ENCODE measurements at places on chromosomes 6 and 20. TPM values are rescaled to one million over a fixed set of nuclear protein-coding genes. Genes with fewer than 3 reads are reported as not detected.

DNA sequence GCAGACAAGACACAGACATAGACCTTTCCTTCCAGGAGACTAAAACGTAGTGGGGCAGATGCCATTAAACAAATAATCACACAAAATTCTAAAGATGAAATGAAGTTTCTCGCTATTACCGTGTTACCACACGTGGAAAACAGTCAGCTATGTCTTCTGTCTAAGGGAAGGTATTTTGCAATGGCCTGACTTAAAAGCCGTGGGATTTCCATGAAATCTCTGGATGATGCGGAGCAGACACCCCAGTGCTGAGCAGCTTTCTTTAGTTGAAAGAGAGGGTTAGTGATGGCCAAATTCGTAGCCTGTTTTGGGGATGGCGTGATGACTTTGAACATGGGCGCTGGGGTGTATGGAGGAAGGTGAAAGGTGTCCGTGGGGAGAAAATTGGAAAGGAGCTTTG lies 281.8 kb downstream of the NRN1 start:
- no peak for DNase-seq

DNA sequence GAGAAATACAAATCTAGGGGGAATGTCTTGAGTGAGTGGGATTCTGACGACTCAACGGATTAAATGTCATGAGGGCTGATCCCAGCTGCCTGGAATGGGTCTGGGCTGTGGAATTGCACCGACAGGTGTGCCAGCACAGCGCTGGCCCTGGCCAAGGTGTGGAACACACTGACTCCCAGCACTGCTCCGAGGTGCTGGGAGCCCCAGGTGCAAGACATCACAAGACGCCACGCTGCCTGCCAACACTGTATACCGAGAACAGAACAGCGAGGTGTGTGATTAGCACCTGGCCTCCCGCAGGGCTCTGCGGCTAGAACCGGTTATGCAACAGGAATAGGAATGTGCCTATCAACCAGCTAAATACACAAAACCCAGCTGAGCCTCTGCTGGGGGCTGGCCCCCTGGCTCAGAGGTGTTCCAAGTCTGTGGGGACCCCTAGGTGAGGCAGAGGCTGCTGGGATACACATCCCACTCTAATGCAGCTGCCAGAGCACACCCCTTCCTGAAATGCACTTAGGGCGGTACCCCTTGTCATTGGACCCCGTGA lies 24.8 kb upstream of the APMAP start:
- DNase-seq = no peak

GRCh38 chr6:84415517-84415916 lies 188.1 kb upstream of the CEP162 start:
- no peak for DNase-seq

GRCh38 chr20:52676283-52676995 lies 295.7 kb upstream of the TSHZ2 start:
- DNase-seq = no peak

DEFB126 gene
- total RNA-seq = not detected

Measured in GM23248 (cell line).